Heart left ventricle (tissue), 16 donors: ENCODE measurements at places on chromosomes 11 and 22. TPM values are rescaled to one million over a fixed set of nuclear protein-coding genes. Genes with fewer than 3 reads are reported as not detected.

GRCh38 chr22:23822101-23822671 is 16.6 kb downstream of the DERL3 start:
- no peak for DNase-seq

GRCh38 chr22:46922037-46922436 is 159.6 kb downstream of the TBC1D22A start:
- no peak for DNase-seq

- no peak for DNase-seq
Measured at GRCh38 chr11:86446163-86446923, 71.7 kb downstream of the CCDC81 start.

DNA sequence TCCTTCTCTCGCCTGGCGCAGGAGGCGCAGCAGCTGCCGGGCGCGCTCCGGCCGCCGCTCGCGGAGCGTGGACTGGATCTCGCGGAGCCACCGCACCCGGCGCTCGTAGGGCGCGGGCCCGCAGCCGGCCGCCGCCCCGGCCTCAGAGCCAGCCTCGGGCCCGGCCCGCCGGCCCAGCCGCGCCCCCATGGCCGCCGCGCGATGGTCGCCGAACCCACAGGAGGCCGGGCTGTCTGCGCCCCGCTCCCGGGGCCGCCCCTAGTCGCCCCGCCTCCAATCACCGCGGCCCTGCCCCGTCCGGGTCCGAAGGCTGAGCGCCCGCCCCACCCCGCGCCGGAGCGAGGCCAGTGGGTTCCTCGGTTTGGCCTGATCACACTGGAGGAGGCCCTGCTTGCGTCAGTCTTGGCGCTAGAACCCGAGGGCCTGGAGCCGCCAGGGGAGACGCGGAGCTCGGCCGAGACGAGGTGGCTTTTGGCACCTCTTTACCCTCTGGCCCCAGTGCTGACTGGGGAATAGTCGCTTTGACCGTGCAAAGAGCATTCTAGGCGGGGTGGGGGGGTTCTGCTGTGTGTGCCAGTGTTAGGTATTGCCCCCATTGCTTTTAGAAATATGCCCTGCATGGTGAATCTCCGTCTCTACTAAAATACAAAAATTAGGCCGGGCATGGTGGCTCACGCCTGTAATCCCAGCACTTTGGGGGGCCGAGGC is at the start of gene LRRC75B:
Gene LRRC75B (minus strand): TSS at position 223 of the 708 bp plus-strand sequence. CDS start 34 bp downstream, at position 189.
- peak; percentile 91 for DNase-seq

GRCh38 chr11:35992548-35992947 is 48.7 kb downstream of the LDLRAD3 start:
- DNase-seq: no peak

- DNase-seq: peak; percentile 74
Measured at GRCh38 chr11:1276041-1276790, 33.2 kb downstream of the TOLLIP start.

The XRCC6 gene
- total RNA-seq: 173 TPM

The ABCG4 gene
- 0.38 TPM for total RNA-seq

GRCh38 chr11:67054836-67055523 is 1.7 kb upstream of the RHOD start:
- peak; percentile 89 for DNase-seq

The BTBD10 gene
- 31.4 TPM for total RNA-seq

DNA sequence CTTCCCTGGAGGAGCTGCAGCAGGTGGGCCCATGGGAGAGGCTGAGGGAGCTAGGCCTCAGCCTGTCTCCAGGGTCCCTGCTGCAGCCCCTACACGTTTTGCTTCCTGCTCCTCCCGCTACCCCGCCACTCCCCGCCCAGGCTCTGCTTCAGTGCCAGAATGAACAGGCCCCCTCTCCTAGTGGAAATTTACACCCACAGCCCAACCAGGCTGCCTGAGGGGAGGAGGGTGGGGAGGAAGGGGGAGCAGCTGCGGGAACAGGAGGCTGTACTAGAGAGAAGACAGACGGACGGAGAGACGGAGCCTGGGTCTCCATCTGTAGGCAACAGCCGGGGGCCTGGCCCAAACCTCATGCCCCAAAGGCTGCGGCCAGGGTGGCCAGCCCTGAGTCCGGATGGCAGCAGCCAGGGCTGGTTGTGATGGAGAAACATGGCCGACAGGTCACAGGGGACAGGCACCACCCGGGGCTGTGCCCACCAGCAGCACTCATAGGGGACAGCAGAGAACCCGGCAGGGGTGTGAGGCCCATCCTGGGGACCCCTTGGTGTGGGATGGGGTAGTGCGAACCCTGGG is 20.6 kb downstream of the FLRT1 start:
- no peak for DNase-seq

- DNase-seq: no peak
Measured at GRCh38 chr11:9397746-9398680, 13.6 kb downstream of the IPO7 start.

GRCh38 chr22:30219049-30219654 is 27.4 kb downstream of the LIF start:
- DNase-seq: no peak
